Colonic mucosa (tissue), 4 donors: ENCODE measurements at places on chromosomes 3 and 15.

DNA sequence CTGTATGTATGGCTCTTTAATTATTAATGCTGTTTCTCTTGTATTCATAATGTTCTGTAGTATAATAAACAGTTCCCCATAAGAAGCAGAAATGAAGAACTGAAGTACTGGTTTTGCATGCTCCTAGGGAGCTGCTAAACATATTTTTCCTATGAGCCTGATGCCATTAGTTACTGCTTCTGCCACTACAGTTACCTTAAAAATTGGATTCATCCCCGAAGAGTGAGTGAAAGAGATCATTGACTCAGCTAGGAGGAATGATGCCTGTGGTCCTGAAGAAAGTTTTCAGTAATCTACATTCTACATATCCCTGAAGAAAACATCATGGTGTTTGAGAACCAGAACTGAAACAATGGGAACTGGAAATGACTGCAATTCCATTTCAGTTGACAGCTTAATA is 37.1 kb upstream of the ST3GAL6 start:
- no peak for DNase-seq

DNA sequence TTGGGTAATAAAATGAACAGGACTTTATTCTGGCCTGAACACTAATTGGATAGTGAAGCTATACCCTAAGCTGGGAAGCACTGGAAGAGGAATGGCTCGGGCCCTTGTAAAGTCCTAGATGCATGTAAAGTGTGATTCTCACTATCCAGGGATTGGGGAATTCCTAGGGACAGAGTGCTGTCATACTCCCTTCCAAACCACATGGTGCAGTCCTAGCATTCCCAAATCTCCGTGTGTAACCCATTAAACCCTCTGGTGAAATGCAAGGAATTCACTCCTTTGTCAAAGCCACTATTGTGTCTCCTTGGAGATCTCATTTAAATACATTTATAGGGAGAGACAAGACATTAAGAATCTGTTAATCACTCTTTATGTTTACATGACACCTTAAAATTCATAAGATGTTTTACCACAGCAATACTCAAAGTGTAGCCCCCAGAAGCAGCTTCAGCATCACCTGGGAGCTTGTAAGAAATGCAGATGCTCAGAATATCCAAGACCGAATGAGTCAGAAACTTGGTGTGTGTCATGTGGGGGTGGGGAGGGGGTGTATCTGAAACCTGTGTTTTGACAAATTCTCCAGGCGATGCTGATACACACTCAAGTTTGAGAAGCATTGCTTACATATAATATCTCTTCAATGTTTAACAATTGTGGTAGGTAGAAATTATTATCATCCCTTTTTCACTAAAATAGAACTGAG is 121.8 kb upstream of the NPHP3 start:
- DNase-seq: no peak

- DNase-seq: no peak
Measured at GRCh38 chr3:62592408-62592807, 219.1 kb upstream of the FEZF2 start.

GRCh38 chr3:195609229-195609628 is 25.5 kb upstream of the APOD start:
- DNase-seq: peak; percentile 5

GRCh38 chr3:190217081-190217480 is 96.4 kb upstream of the P3H2 start:
- no peak for DNase-seq

GRCh38 chr15:83810110-83810509 is 156.2 kb downstream of the ADAMTSL3 start:
- DNase-seq: no peak

DNA sequence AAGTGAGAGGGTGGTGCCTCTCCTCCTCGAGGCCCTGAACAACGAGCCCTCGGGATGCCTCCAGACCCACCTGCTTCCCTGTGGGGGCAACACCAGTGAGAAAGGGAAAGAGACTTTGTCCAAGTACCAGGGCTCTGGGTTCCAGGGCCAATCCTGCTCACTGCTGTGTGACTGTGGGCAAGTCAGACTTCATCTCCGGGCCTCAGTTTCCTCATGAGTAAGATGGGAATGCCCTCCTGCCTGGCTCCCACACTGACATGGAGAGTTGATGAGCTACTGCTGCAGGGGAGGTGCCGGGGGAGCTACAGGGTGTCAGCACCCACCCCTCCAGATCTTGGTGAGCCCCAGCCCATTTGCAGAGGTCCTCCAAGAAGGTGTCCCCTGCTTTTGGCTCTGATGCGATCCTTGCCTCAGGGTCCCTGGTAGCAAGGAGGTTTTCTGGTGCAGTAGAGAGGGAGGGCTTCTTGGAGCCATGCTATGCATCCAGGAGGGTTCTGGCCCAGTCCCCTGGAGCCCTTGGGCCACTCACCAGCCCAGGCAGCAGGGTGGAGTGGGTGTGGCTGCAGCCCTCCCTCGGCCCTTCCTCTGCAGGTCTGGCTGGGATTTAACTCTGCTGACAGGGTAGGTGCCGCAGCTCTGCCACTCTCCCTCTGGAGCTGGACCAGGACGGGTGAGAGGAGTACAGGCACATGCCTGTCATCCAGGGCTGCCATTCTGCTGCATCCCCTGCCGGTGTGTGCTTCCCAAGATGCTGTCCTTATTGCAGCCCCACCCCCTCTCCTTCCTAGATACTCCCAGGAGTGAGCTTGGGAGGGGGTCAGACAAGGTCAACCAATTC is 26.9 kb downstream of the LOXL1 start:
- no peak for DNase-seq
